ENCODE measurements at places on chromosomes 16 and 17. TPM values are rescaled to one million over a fixed set of nuclear protein-coding genes. Genes with fewer than 3 reads are reported as not detected.

DNA sequence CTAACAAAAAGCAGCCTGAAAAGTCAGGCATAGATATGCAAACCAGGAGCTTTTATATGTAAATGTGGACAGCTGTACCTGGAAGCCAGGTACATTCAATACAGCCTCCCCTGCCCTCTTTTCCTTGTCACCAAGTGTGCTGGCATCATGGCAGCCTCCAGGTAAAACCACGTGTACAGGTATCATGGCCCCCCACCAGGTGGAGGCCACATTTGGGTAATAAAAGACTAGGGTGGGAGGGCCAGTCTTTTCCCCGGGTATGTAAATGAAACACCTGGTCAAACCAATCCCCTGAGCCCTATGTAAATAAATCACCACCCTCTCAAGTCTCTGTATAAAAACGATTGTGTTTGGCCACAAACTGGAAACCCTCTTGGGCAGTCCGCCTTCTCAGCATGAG is 226.4 kb upstream of the GOT2 start:
- no peak for DNase-seq

GRCh38 chr16:58789351-58789750 is 55.2 kb upstream of the GOT2 start:
- DNase-seq: no peak

The MBTPS1 gene
- total RNA-seq: 70.9 TPM

The CYGB gene
- 55.6 TPM for total RNA-seq

DNA sequence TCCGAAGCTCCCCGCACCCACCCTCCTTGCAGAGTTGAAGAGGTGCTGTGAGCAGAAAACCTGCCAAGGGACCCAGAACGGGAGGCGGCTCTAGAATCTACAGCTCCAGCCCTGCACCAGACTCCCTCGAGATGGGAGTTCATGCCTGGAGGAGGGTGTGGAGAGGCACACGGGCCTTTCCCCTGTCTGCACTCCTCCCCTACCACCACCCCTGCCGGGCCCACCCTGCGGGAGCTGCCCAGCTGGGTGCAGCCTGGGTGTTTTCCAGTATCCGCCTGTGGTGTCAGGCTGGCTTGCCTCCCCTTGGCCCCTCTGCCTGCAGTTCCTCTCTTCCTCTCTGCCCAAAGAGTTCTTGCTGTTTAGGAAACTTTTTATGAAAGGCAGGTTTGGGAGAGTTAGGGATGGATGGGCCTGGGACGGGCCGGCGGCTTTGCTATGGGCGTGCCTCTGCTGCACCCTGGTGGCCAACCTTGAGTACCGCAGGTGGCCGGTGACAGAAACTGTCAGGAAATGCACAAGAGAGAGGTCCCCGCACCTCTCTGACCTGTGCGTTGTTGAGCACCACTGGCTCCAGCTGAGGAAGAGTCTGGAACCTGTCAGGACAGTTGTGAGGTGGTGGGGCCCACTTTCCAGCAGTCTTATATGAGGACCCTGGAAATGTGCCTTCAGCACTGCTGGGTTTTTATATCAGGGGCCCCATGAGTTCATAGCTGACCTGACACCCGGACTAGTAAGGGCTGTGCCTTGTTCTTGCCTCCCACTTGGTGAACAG is 354.1 kb downstream of the SEC14L1 start:
- DNase-seq: peak; percentile 92

- no peak for DNase-seq
Observed at GRCh38 chr16:81921843-81922584, 89.3 kb downstream of the SDR42E1 start.

GRCh38 chr17:17763734-17764133 is 73.1 kb downstream of the SREBF1 start:
- DNase-seq: no peak

DNA sequence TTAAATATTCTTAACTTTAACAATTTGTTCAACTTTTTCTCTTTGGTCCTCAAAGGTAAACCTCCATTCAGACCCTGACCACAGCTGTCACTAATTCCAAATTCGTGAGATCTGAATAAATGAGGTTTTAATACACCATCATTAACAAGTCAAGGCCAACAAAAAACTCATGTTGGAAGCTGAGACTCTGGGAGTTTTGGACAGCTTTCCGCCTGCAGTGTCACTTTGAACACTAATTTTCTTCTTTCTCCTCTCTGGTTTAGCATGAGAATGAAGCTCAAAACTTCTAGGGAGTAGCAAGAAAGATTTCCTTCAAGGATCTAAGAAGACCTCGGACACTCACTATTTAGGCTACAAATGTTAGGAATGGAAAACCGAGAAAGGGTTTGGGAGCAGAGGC is 32.7 kb upstream of the DNAH9 start:
- DNase-seq: no peak

DNA sequence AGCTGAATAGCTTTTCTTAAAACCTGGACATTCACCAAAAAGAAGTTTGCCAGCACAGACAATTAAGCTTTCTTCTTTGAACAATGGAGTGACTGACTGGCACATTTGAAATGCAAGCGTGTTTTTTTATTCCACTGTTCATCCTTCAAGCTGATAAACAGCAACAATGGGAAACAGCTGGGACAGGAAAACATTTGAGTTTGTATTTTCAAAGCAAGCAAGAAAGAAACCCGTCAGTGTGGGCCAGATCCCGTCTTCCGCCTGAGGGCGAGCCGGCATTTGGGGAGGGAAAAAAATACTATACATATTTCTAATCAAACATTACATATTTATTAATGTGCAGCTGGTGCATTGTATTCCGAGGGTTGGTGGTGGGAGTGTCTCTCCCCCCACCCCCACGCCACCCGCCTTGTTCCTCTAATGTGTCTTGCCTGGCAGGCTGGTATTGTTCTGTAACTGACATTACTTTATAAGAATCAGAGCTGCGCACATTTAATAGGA is 94.3 kb downstream of the CYLD start:
- DNase-seq: no peak

DNA sequence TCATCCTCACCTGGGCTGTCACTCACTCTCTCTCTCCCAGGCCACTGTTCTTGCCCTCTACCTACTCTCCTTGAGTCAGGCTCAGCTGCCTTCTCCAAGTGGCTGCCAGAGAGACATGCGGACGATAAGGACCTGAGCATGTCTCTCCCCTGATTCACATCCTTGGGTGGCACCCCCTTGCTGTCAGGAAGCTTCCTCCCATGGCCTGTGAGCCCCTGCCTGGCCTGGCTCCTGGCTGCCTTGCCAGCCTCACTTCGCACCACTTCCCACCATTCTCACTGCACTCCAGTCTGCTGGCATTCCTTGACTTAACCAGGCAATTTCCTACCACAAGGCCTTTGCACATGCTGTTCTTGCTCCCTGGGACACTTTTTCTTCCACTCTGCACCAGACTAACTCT is 2.7 kb upstream of the ALDH3A1 start:
- DNase-seq: no peak

The C17orf67 gene
- total RNA-seq: 2.0 TPM

The USH1G gene
- not detected for total RNA-seq

GRCh38 chr16:23833960-23834685 is 1.7 kb upstream of the PRKCB start:
- DNase-seq: no peak

DNA sequence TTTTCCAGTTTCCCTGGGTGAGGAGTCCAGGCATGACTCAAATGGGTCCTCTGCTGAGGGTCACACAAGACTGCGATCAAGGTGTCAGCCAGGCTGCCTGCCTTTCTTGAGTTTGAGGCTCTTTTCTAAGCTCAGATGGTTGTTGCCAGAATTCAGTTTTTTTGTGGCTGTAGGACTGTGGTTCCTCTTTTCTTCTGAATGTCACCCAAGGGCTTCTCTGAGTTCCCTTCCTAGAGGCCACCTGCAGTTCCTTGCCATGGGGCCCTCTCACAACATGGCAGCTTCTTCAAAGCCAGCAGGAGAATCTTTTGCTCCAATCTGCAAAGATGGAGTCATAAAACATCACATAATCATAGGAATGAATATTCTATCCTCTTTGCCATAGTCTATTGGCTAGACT is 17.5 kb downstream of the LIMD2 start:
- no peak for DNase-seq

The NPIPA8 gene
- 0.93 TPM for total RNA-seq

The LRRC75A gene
- total RNA-seq: 3.1 TPM

GRCh38 chr17:28345419-28346198 is 10.0 kb downstream of the TNFAIP1 start:
- DNase-seq: no peak

GRCh38 chr17:9958586-9959281 is 53.7 kb upstream of the RCVRN start:
- no peak for DNase-seq

The ARL4D gene
- 18.0 TPM for total RNA-seq

The MT4 gene
- total RNA-seq: not detected

The SPATA22 gene
- total RNA-seq: not detected

The DLG4 gene
- total RNA-seq: 16.0 TPM
